ENCODE measurements at places on chromosomes 2 and 18. TPM values are rescaled to one million over a fixed set of nuclear protein-coding genes. Genes with fewer than 3 reads are reported as not detected.

GRCh38 chr2:154724194-154724797, 25.8 kb downstream of the KCNJ3 start:
- no peak overlapping the region for H3K4me3 ChIP-seq
- no peaks in the 10 kb centered on the region for H3K36me3 ChIP-seq
- DNase-seq: no peak

FBXO48 gene
- total RNA-seq: 2.0 TPM

DNA sequence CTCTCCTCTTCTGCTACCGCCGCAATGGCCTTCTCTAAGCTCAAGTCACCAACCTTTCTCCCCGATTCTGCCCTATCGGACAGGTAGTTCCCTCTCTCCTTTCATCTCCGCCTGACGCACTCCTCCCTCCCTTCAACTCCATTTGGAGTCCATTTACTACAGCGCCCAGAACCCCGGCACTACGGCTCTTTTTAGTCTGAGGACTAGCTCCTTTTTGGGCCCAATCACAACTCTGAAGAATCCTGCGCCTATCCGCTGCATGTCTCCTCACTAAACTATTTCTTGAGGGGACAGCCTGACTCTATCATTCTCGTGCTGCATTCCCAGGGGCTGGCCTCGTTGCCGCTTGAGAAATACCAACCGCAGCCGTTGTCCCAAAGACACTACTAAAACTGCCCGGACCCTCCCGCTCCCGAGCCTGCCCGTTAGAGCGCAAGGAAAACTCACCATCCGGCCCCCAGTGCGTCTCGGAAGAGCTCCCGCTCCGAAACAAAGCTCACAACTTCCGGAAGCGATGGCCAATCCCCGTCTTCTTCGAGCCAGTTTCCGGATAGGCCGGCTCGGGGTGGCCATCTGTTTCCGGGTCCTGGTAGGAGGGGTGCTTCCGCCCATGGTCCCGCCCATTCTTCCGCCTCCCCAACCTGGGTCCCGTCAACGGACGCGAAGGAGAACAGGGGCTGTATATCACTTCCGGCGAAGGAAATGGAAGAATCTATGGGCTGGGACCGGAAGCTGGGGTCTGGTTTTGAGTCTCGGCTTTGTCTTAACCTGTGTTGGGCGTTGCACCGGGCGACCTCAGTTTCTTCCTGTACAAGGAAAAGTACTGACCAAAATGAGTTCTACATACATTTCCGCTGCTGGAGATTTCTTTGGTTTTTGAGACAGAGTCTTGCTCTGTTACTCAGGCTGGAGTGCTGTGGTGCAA, at the start of gene TPRKB:
Gene TPRKB, minus strand, starts transcription at position 491 of the 925 bp plus-strand sequence. CDS start 2,776 bp downstream, outside the sequence.
- peaks cover 28% of the 10 kb centered on the region for H3K36me3 ChIP-seq
- DNase-seq: peak; percentile 98
- H3K4me1 ChIP-seq: peaks cover 14% of the 10 kb centered on the region
- peak within 1 kb of the TSS; percentile 92 for H3K4me3 ChIP-seq
- H3K27me3 ChIP-seq: no peaks in the 10 kb centered on the region

MAP3K19 gene
- total RNA-seq: not detected

DNA sequence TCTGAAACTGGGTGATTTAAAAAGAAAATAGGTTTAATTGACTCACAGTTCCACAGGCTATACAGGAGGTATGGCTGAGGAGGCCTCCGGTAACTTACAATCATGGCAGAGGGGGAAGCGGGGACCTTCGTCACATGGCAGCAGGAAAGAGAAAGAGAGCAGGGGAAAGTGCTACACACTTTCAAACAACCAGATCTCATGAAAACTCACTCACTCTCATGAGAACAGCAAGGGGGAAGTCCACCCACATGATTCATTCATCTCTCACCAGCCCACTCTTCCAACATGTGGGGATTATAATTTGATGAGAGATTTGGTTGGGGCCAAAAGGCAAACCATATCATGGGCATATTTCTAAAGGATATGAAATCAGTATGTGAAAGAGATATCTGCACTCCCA, 12.0 kb upstream of the ARHGAP15 start:
- H3K4me3 ChIP-seq: no peak overlapping the region
- no peaks in the 10 kb centered on the region for H3K36me3 ChIP-seq

DNA sequence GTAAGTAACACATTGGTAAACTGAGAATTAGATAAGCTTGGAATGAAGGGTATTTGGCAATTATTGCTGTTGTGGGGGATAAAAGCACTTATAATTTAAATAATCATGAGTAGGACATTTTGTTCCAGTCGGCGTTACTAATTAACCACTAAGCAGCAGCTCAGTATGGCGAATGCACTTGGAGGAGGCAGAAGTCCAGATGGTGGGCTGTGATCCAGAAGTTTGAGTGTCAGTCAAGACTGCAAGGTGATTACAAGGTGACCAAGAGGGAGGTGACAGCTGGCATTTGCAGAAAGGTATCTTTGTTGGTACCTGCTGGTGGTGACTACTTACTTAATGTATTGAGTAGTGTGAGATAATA, 643.6 kb upstream of the FAM98A start:
- H3K4me1 ChIP-seq: no peaks in the 10 kb centered on the region
- no peaks in the 10 kb centered on the region for H3K36me3 ChIP-seq
- no peaks in the 10 kb centered on the region for H3K27me3 ChIP-seq
- H3K4me3 ChIP-seq: no peak overlapping the region
- no peak overlapping the region for H3K27ac ChIP-seq
- DNase-seq: no peak

DNA sequence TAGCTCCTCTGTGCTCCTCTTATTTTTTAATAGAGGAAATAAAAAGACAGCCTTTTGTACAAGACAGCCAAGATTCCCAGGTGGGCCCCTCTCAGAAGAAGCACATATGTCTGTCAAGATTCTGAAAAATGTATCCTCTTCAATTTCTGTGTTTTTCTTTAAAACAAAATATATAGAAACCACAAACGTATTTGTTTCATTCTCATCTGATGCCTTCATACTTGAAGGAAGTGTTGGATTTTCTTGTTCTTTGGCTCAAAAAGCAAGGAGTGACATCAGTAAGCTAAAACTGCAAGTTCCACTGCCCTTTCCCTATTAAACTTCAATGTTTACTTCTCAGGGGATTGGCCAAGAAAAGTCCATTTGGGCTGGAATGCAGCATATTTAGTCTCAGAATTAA, 193.8 kb upstream of the OSR1 start:
- no peak for DNase-seq
- H3K27me3 ChIP-seq: peaks cover 9% of the 10 kb centered on the region
- no peaks in the 10 kb centered on the region for H3K36me3 ChIP-seq
- no peak overlapping the region for H3K4me3 ChIP-seq
- no peaks in the 10 kb centered on the region for H3K4me1 ChIP-seq

DNA sequence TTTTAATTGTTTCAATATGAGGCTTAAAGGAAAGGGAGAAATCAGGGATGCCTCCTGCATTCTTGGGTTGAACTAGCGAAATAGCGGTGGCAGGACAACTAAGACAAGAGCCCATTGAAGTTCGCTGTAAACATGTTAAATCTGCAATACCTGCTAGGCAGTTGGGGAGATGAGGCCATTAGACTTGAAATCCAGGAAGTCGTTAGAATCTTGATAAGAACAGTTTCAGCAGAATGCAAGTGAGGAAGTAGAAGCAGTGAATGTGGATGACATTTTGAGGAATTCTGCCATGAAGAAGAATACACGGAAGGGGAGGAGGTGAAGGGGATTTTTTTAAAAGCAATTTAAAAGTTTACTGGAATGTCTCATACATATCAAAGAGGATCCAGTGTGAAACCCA, 109.7 kb downstream of the LPIN1 start:
- no peak for DNase-seq
- H3K27me3 ChIP-seq: peaks cover 2% of the 10 kb centered on the region

DNA sequence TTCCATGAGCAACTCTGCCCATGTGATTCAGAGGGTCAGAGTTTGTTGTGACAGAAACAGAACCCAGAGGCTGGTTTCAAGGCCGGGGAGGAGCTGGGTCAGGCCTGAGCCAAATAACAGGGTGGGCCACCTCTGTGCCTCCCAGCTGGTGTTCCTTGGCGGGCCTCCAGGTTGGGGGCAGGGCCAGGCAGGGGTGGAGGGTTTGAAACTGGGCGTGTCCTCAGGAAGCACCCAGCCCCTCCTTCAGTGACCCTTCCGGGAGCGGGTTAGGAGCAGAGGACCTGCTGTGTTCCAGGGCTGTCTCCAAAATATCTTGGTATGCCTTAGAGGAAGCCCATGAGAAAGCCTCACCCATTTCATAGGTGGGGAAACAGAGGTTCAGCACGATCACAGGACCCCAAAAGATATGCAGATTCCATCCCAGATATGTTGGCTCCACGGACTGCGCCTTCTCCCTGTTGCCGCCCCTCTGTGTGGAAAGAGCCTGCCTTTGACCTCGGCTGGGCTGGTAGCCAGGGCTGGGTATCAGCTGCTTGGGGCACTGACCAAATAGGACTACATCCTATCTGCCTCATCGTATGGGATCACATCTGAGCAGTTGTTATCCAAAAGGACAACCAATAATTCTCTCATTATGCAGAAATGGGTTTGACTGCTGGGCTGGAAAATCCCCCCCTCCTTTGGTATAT, 74.8 kb upstream of the GLI2 start:
- no peak for DNase-seq
- H3K27me3 ChIP-seq: peaks cover 16% of the 10 kb centered on the region
- no peak overlapping the region for H3K27ac ChIP-seq
- no peaks in the 10 kb centered on the region for H3K36me3 ChIP-seq
- no peak overlapping the region for H3K4me3 ChIP-seq
